ENCODE measurements at places on chromosomes 4 and X. TPM values are rescaled to one million over a fixed set of nuclear protein-coding genes. Genes with fewer than 3 reads are reported as not detected.

MAML3 gene
- total RNA-seq: 0.21 TPM

GRCh38 chrX:47489507-47490275, 6.7 kb upstream of the ZNF41 start:
- DNase-seq: peak; percentile 77

- no peak for DNase-seq
Observed at GRCh38 chrX:39450234-39450977, 647.4 kb downstream of the BCOR start.

EDNRA gene
- 22.3 TPM for total RNA-seq

- DNase-seq: no peak
Observed at GRCh38 chr4:187908079-187908561, 87.5 kb upstream of the ZFP42 start.

PPP1R3F gene
- total RNA-seq: 31.2 TPM

FGB gene
- total RNA-seq: not detected

DNA sequence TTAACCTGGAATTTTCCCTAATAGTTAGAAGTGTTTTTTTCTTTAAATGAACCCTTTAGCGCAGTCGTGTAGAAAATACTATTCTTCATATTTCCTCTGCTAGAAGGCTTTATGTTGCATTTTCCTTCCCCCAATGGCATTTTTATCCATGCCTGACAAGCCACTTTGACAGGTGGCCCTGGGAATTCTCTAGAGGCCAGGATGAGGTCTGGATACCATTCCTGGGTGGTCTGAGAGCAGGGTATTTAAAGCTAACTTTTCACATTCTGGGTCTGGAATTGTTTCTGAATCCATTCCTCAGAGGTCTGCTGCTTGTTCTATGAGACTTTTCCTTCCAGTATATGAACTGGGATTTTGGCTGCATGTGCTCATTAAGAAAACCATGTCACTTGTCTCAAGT, 31.2 kb upstream of the PDGFRA start:
- DNase-seq: peak; percentile 88

GRCh38 chrX:22090181-22090580, 58.1 kb downstream of the PHEX start:
- DNase-seq: no peak

HPGD gene
- total RNA-seq: 0.45 TPM

RAB33B gene
- 6.2 TPM for total RNA-seq

MAP7D2 gene
- total RNA-seq: not detected

DNA sequence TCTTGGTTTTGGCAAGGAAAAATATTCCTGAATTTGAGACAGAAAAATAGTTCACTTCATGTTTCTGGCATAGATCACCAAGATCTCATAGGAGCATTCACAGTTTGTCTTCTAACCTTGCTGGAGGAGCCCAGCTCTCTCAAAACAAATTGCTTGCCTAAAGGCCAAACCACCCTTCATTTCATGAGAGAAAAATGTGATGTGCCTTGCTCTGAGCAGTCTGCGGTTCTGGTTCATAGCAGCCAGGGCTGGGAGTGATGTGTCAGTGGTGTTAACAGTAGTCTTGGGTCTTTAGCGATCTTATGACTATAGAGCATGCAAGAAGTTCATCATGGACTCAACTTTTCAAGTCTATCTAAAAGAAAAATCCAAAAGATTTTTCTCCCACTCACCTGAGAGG, 183.3 kb downstream of the DCLK2 start:
- DNase-seq: no peak

DNA sequence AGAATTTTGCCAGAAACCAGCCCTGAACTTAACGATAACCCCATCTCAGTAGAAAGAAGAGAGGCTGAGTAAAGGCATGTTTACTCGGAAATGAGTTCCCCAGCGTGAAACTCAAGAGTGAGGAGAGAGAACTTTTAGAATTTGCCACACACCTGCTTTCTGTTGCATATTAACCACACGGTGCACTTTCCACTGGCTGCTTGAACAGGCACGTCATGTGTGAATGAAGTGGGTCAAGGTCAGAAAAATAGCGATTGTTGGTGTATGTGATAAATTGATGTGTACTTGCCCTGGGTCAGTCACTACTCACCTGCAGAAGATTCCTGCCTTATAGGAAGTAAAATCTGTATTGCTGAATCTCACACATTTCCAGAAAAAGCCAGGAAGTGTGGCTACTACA, 395.7 kb downstream of the TRIML1 start:
- no peak for DNase-seq

CPE gene
- total RNA-seq: 3.2 TPM

MAGED2 gene
- total RNA-seq: 630 TPM

DNA sequence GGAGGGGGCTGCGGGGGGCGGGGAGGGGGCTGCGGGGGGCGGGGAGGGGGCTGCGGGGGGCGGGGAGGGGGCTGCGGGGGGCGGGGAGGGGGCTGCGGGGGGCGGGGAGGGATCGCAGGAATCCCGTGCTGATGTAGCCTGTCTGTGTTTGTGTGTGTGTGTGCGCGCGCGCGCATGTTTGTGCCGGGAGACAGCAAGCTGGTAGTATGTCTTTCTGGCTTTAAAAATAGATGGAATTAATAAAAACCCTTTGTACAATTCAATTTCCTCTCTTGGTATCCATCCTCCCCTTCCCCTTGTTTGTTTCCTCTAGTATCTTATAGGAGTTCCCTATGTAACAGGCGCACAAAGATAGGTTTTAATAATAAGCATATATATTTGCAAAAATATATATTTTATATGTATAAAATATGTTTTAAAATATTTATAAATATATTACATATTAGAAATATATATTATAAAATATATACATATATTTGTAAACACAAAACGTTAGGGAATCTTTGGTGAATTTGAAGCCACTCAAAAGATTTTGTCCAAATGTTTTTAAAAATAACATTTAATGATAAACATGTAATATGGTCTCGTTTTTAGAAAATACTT, 782 bp downstream of the ARHGAP24 start:
- peak; percentile 62 for DNase-seq

- DNase-seq: no peak
Observed at GRCh38 chrX:362351-362750, 24.4 kb downstream of the PPP2R3B start.

GRCh38 chr4:53994382-53995102, 69.9 kb downstream of the CHIC2 start:
- no peak for DNase-seq

DNA sequence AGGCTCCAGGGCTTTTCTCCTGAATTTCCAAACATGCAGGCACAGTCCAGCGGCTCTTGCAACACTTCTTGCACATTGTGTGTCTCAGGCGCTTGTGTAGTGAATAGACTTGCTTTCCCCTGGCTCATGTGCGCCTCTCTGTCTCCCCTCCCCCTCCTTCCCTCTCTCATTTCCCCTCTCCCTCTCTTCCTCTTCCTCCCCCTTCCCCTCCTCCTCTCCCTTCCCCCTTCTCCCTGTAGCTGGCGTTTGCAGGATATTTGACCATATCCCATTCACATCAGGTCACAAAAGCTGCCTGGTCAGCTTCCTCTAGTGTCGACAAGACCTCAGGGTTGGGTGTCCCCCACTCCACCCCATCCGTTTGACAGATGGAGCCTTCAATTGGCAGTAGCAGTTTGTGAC, 2.4 kb downstream of the CHST7 start:
- DNase-seq: no peak

TRIM61 gene
- not detected for total RNA-seq

GRCh38 chrX:136021903-136022302, 36.7 kb downstream of the SLC9A6 start:
- no peak for DNase-seq

DNA sequence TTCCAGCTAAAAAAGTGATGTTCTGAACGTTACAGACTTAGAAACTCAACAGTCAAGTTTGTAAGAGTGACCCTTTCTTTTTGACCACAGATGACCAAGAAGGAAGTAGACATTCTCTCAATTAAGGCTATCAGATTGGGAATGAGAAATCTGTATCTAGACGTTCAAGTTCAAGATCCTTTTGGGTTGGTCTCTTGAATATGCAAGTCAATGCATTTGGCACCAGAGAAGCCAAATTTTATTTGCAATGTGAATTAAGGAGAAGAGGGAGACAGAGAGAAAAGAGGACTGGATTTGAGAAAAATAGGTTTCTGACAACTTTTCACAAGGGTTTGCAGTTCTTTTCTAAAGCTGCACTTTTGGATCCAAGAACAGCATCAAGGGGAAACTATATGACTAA, 17.5 kb upstream of the SULT1E1 start:
- DNase-seq: no peak

REELD1 gene
- not detected for total RNA-seq

Measured in myocyte (in vitro differentiated cells).